Head of caudate nucleus (tissue), 42 donors: ENCODE measurements at places on chromosomes 1 and 21.

DNA sequence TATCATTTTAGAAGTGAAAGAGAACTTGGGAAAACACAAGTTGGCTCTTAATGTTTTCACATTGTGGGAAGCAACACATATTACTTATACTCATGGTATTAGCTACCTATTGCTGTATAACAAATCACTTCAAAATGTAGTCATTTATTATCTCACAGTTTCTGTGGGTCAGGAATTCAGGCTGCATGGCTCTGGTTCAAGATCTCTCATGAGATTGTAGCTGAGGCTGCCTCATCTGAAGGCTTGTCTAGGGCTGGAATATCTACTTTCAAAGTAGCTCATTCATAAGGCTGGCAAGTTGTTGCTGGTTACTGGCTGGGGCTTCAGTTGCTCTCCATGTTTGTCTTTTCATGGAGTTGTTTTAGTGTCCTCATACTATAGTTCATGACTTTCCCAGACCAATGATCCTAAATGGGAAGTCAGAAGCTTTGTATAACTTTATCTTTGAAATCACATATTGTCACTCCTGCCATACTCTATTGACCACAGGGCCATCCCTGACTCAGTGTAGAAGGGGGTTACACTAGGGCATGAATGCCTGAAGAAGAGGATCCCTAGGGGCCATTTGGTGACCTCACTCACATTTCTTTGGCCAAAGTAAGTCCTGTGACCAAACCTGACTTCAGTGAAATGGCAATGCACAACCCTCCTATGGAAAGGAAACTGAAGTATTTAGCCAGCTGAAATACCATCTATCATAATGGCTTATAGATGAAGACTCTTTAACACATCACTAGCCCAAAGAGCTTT is 37.9 kb upstream of the POU2F1 start:
- DNase-seq: no peak

- no peak for DNase-seq
Observed at GRCh38 chr1:55232448-55233144, 17.4 kb upstream of the USP24 start.

DNA sequence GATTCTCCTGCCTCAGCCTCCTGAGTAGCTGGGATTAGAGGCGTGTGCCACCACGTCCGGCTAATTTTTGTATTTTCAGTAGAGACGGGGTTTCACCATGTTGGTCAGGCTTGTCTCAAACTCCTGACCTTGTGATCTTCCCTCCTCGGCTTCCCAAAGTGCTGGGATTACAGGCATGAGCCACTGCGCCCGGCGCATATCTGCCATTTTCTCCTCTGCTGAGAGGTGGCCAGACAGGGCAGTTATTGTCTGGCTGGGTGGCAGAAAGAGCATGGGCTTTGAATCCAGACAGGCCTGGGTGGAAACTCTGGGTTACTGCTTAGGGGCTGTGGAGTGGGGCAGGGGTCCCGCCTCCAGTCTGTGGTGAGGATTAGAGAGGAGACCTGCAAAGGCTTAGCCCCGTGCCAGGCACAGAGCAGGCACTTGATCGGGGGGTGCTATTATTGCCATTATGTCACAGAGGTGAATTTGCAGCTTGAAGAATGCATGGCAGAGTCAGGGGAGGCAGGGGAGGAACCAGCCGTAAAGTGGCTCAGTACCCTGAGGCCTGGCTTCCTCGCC is 73.9 kb downstream of the MAN1C1 start:
- DNase-seq: no peak

- DNase-seq: no peak
Observed at GRCh38 chr1:45876000-45876617, 72.7 kb downstream of the MAST2 start.

- DNase-seq: peak; percentile 23
Observed at GRCh38 chr1:239386453-239387303, at the start of gene CHRM3. CHRM3 (plus strand) TSS chr1:239386568; CDS start chr1:239907452, 520,884 bp downstream.

- no peak for DNase-seq
Observed at GRCh38 chr1:119784191-119784781, 15.6 kb upstream of the HMGCS2 start.

DNA sequence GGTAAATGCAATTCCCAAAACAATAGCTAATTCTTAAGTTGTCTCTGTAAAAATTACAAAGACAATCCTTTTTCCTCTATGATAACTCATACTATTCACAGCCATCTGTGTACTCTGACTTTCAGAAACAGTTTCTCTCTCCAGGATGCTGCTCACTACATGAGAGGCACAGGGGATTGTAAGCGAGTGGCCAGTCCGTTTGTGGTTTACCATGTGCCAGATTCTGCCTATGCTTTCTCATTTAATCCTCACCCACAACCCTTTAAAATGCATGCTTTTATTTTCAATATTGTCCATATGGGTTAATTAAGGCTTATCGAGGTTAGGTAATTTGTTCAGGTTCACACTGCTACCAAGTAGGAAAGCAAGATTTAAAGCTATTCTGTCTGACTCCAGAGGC is 23.0 kb downstream of the RGS1 start:
- no peak for DNase-seq

DNA sequence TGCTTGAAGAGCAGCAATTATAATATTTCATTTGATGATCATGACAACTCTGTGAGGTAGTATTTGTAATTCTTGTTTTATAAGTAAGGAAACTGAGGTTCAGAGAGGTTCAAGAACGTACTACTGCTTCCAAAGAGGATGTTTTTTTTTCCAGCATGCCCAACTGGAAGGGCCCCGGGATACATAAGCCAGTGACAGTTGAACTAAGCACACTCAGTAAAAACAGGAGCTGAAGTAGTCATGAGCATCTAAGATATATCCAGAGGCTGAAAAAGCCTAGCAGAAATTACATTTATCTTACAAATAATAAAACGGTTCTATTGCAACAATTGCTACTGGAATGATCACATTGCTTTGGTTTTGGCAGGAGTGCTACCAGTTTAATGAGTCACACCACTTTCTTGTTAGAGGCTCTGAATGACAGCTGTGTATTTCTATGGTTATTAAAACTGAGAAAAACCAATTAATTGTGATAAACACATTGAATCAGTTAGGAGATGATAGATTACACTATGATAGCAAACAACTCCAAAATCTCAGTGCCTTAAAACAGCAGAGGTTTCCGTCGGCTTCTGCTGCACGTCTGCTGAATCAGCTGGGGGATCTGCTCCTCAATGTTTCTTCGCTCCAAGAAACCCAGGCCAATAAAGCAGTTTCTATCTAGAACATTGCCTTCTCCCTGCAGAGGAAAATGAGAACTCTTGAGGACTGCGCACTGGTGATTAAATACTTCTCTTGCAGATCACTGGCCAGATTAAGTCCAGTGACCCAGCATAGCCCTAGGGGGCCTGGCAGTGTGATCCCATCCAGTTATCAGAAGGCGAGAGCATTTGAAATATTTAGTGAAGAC is 522.7 kb downstream of the PLPP3 start:
- no peak for DNase-seq

GRCh38 chr1:193404236-193404635 is 217.8 kb upstream of the B3GALT2 start:
- no peak for DNase-seq

GRCh38 chr1:119331915-119332314 is 36.7 kb upstream of the HAO2 start:
- no peak for DNase-seq

GRCh38 chr1:180482425-180483275 is 19.7 kb downstream of the ACBD6 start:
- DNase-seq: peak; percentile 21

DNA sequence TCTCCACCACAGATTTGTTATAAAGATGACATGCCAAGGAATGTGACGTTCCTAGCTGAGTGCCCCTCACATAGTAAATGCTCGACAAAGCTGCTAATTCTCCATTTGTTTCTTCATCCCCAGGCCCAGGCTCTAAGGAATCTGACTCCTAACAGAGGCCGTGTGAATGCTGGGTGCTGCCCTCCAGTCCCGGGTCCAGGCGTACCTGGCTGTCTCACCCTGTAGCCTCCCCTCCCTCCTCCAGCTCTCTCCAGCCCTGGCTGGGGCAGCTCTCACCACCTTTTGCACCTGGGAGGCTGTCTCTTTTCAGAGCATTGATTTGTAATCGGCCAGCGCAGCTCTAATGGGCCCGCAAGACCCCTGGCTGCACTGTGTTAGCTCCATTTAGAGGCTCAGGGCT is 11.2 kb upstream of the KLHDC7A start:
- no peak for DNase-seq

- DNase-seq: no peak
Observed at GRCh38 chr1:14826172-14826636, 227.7 kb downstream of the KAZN start.

GRCh38 chr1:90902672-90903071 is 119.2 kb downstream of the ZNF644 start:
- DNase-seq: no peak

DNA sequence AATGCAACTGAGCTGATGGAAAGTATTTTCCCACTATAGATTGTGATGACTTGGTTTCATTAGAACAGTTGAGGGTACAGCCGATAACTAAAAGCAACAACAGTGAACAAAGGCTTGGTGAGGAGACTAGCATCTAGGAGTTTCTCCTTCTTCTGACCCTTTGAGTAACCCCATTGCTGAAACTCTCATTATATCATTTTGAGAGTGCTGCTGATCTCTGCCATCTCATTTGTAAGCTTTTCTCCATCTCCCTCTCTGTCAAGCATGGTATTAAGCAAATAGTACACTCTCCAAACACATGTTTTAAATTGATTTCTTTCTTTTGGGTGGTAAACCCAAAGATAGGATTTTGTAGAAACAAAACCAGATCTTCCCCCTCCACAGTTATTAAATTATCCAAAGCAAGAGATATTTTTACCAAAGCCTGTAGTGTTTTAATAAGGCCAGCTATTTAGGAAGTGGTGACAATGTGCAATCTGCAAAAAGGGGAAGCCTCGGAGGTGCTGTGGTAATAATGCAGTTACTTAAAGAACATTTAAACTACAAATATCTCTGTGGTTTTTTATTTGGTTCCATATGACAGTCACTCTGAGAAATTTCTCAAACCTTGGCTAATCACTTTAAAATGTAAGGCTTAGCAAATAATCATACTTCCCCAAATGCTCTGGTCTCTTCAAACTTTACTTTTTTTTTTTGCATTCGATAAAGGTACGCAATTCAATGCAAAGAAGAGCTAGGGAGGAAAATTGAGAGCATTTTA is 287.5 kb downstream of the HLX start:
- no peak for DNase-seq

- DNase-seq: no peak
Observed at GRCh38 chr1:29145739-29146437, 22.2 kb upstream of the TMEM200B start.

- no peak for DNase-seq
Observed at GRCh38 chr1:162670928-162671663, 38.8 kb downstream of the DDR2 start.

DNA sequence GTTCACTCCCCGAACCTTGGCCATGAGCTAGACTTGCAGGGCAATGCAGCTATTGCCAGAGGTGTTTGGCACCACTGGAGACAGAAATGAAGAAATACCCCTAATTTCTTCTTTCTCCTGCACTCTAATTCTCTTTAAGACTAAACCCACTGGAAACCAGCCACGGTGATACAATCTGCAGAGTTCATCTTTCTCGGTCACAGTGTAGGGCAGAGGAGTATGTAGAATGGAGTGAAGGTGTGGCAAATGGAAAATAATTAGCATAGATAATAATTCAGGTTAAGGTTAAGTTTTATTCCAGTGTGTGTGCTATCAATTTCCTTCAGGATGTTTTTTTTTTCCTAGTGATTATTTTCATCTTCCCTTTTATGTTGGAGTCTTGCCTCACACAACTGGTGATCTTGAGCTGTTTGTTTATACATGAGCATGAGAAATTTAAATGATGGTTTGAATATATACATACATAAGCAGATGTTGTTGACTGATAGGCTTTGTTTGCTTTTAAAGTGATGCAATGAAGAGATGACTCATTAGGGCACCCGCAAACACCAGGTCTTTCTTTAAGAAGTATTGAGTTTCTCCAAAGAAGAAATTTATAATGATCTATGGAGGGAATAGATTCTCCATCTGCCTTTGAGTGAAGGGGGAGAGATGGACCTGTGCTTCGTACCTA is 81.9 kb downstream of the SPATA17 start:
- no peak for DNase-seq

GRCh38 chr1:88661951-88662699 is 21.9 kb upstream of the PKN2 start:
- no peak for DNase-seq

- DNase-seq: no peak
Observed at GRCh38 chr1:3483801-3484444, 29.5 kb downstream of the ARHGEF16 start.
